Right lobe of liver (tissue), 6 donors: ENCODE measurements at places on chromosomes 2 and 18.

GRCh38 chr2:110838657-110839384 lies 106.4 kb downstream of the ACOXL start:
- DNase-seq: no peak

DNA sequence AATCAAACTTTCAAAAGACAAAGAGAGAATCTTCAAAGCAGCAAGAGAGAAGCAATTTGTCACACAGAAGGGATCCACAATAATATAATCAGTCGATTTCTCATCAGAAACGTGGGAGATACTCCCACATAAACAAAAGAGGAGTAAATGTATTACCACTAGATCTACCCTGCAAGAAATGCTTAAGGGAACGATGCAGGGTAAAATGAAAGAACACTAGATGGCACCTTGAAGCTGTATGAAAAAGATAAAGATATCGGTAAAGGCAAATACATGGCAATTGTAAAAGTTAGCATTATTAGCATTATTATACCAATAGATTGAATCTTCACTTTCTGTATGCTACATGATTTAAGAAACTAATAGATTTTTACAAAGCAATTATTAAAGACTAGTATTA lies 677.0 kb downstream of the SUCLG1 start:
- DNase-seq: no peak

DNA sequence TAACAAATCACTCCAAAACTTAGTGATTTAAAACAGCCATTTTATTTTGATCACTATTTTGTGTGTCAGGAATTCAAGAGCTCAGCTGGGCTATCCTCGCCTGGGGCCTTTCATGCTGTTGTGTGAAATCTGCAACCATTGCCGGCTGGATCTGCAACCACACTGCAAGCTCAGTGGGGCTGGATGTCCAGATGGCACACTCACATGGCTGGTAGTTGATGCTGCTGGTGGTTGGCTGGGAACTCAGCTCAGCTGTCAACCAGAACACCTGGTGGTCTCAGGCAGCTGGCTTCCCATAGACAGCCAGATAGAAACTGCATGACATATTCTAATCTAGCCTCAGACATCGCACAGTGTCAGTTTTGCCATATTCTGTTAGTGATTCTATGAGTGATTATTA lies 30.6 kb upstream of the AP1S3 start:
- no peak for DNase-seq

GRCh38 chr2:24616616-24617015 lies 125.6 kb downstream of the NCOA1 start:
- no peak for DNase-seq

- no peak for DNase-seq
Measured at GRCh38 chr2:201909961-201910361, 103.6 kb downstream of the CDK15 start.

DNA sequence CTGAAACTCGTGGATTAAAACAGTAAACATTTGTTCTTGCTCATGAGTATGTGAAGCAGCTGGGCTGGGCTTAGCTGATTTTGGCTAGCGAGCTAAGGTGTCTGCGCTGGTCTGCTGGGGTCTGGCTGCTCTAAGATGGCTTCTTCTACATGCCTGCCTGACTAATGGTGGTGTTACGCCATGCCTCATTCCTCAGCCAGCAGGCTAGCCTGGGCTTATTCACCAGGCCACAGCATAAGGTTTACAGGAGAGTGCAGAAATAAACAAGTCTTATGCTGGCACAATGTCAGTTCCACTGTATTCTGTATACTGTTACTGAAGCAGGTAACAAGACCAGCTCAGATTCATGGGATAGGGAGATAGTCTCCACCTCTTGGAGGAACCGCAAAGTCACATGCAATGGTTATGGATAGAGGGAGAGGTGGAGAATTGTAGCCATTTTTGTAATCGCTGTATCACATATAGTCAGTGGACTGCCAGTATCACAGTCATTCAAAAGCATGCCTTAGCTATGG lies 80.0 kb downstream of the RHBDD1 start:
- DNase-seq: no peak

- DNase-seq: no peak
Measured at GRCh38 chr2:39216346-39217191, 27.2 kb downstream of the CDKL4 start.

- no peak for DNase-seq
Measured at GRCh38 chr2:125168442-125168841, 1143.4 kb downstream of the CNTNAP5 start.

GRCh38 chr2:11598228-11598731 lies 64.4 kb downstream of the GREB1 start:
- DNase-seq: no peak

DNA sequence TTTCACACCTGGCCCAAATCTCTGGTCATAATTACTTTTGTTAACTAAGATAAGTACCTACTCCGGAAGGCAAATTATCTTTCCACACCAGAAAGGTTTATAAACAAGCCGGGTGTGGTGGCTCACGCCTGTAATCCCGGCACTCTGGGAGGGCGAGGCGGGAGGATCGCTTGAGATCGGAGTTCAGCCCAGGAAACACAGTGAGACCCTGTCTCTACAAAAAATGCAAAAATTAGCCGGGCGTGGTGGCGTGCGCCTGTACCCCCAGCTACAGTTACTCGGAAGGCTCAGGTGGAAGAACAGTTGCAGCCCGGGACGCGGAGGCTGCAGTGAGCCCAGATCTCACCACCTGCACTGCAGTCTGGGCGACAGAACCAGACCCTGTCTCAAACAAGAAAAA lies 2.1 kb downstream of the PUM2 start:
- peak; percentile 28 for DNase-seq

GRCh38 chr2:189481071-189481470 lies 39.8 kb downstream of the WDR75 start:
- no peak for DNase-seq

GRCh38 chr18:78818961-78819360 lies 160.7 kb upstream of the SALL3 start:
- DNase-seq: no peak
